Renal cortical epithelial cell (primary cell): ENCODE measurements at places on chromosomes 2 and 18.
A peak's percentile ranks its signal among the peaks of the same experiment; 100 is the strongest.

DNA sequence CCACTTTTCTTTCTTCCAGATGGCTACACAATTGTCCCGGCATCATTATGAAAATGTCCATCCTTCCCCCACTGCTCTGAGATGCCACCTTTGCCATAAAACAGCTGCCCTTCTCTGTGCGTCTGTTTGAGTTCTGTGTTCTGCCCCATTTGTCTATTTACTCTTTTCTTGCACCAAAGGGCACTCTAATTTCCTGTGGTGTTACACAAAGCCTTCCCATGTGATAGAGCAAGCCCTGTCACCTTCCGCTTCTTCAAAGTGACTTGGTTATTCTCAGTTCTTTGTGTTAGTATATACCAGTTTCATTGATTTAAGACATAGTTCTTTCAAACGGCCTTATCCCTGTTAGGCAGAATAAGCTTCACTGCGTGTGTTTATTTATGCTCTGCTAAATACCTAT, 84.1 kb downstream of the FBXO15 start:
- DNase-seq: no peak

- no peak for DNase-seq
Observed at GRCh38 chr18:28040211-28040610, 136.7 kb downstream of the CDH2 start.

- DNase-seq: no peak
Observed at GRCh38 chr2:31442376-31442775, 27.8 kb upstream of the XDH start.

DNA sequence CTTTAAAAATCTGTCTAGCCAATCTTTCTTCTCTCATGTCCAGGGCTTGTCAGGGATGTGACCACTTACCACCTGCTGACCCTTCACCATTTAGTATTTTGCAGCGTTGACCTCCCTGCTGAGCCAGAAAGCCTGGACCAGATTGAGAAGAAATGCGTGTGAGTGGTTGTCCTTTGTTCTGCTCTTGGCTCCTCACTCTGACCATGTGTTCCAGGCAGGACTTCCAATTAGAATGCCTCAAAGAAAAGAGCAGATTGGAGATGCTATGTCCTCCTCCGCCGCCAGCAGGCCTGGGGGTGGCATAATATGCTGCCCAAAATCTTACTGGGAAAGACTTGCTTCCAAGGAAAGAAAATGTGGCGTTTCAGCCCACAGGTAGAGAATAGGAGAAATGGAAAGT, 894.1 kb downstream of the SLC4A3 start:
- no peak for DNase-seq

DNA sequence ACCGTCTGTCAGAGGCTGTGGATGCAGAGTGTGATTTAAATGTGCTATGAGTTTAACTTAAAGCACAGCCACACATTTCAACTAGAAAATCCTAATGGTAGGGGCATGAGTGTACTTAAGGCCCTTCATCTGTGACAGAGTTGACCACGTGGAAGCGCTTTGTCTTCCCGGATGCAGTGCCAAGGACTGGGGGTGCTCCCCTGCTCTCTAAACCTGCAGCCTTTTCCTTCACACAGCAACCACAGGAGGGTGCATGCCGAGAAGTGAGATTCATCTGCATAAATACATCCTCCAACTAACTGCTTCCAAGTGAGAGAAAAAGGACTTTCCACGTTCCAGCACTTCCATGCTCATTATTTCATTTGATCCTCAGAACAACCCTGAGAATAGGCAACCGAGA, 149.6 kb downstream of the MYT1L start:
- DNase-seq: no peak

DNA sequence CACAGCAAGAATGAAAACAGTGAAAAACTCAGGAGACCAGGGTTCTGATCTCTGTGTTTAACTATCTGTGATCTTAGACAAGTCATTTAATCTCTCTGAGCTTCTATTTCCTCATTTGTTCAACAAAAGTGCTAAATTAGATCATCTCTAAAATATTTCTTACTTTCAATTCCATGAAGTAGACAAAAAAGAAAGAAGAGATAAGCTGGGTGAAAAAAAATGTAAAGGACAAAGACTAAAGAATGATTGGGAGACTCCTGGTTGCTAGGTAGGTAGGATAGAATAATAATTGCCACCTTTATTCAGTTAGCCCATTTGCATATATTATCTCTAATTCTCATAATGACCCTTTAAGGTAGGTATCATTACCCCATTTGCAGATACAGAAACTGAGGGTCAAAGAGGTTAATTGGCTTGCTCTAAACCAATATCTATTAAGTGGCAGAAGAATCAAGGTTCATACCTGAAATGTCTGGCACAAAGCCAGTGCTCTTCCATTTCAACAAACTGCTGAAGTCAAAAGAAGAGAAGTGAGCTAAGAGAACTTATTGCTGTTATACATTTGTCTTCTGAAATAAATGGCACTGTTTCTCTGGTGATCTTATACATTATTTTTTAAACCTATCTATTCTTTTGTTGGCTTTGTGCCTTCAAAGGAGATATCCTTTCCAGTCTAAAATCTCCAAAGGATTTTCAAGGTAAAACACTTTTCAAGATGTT, 141.7 kb downstream of the OTX1 start:
- DNase-seq: no peak

DNA sequence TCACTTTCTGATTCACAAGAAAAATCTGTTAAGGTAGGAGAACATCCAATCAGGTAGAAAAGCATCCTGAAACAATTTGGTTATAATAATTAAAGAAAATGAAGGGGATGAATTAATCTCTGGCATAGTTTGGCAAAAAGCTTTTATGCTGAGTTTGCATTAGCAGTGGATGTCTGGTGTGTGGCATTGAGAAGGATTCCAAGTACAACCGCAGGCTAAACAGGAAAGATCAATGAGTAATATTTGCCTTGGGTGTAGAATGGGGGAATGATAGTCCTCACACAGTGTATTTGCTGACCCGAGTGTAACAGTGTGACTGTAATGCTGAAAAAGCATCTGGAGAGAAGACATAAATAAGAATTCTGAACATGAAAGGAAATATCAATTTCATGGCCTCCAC, 68.3 kb upstream of the SESTD1 start:
- peak; percentile 63 for DNase-seq

DNA sequence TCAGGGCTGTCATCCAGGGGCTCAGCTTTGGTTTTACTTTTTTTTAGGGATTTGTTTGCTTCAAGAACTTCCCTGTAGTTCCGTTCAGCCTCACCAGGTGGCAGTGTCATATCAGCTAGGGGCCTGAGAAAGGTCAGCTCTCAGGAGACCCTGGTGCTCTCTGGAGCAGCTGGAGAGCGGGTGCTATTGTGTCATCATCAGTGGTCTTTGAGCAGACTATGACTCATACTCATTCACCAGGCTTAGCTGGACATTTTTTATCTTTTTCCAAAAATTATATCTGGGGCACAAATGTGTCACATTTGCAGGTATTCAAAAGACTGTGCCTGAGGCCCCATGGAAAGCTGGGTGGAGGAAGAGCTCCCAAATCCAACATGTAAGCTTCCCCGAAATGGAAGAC, 24.4 kb downstream of the ZNF892 start:
- DNase-seq: peak; percentile 84

GRCh38 chr2:189848276-189848675, 64.0 kb downstream of the PMS1 start:
- DNase-seq: no peak

- DNase-seq: no peak
Observed at GRCh38 chr2:168216351-168217005, 30.9 kb downstream of the STK39 start.

DNA sequence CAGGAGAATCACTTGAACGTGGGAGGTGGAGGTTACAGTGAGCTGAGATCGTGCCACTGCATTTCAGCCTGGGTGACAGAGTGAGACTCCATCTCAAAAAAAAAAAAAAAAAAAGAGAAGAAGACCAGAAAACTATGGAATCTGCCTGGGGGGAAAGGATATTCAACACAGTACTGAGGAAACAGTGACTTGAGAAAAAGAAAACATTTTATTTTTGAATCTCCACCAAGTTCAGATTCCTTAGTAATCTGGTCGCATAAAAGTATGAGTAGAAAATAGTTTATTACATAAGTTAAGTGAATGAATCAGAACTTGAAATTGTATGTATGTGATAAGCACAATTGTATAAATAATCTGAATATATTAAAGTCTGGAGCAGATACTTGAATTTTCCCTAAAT, 13.0 kb upstream of the HAT1 start:
- DNase-seq: no peak

DNA sequence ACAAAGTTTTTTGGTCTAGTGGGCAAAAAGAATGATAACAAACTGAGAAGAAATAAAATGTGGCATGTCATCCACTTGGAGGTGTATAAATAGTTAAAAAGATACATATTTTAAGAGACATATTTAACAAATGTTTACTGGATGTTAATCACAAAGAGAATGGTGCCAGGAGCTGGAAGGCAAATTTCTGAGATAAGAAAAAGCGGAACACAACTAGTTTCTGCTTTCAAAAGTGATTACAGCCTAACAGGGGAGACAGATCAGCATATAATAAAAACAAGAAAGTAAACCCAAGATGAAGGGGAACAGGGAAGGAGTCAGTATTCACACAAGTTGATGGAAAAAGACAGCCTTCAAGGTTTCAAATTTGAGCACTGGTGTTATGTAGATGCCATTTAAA, 91.3 kb downstream of the OLA1 start:
- no peak for DNase-seq

GRCh38 chr2:41709702-41710599, 337.9 kb upstream of the PKDCC start:
- peak; percentile 48 for DNase-seq

DNA sequence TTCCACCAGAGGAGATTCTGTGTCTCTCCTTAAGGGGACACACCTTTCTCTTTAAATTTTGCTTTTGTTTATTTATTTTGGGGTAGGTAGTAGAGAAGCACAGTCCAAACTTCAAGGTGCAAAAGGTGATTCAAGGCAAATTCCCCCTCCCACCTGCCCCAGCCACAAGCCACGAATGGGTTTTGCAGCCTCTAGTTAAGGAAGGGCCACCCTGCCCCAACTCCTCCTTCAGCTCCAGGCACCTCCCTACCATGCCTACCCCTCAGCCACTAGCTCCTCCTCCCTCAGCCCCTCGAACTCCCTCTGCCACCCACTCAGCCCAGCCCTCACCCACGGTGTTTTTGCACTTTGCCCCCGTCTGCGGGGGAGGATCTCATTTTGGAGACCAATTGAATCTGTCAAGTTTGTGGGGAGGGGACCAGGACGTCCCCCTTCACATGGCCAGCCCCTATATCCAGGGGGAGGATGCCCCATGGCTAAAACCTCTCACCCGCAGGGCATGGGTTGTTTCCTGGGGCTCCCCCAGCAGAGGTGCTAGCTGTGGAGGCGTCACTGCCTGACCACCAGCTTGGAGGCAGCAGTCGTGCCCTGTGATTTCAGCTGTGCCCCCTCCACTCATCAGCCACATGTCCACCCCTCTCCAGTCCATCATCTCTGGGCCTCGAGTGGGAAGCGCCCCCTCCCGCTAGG, 4.5 kb downstream of the HAAO start:
- DNase-seq: no peak

- peak; percentile 55 for DNase-seq
Observed at GRCh38 chr2:207164006-207164831, 1.5 kb downstream of the KLF7 start.

DNA sequence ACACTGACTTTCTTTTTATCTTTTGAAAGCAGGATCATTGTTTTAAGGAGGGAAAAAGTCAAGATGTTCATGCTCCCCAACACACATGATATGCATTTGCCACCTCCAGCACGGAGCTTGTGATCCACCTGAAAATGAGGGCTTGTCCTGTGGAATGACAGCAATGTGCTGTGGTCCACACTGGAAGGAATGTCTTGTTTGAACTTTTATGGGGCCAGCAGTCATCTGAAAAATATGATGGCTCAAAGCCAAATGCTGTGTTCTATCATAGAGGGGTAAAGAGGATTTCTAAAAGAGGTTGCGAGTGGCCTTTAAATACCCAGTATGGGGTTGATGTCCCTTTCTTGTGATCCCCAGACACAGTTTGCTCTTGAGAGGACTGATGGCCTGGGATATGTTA, 226.5 kb upstream of the SPRED2 start:
- peak; percentile 44 for DNase-seq

DNA sequence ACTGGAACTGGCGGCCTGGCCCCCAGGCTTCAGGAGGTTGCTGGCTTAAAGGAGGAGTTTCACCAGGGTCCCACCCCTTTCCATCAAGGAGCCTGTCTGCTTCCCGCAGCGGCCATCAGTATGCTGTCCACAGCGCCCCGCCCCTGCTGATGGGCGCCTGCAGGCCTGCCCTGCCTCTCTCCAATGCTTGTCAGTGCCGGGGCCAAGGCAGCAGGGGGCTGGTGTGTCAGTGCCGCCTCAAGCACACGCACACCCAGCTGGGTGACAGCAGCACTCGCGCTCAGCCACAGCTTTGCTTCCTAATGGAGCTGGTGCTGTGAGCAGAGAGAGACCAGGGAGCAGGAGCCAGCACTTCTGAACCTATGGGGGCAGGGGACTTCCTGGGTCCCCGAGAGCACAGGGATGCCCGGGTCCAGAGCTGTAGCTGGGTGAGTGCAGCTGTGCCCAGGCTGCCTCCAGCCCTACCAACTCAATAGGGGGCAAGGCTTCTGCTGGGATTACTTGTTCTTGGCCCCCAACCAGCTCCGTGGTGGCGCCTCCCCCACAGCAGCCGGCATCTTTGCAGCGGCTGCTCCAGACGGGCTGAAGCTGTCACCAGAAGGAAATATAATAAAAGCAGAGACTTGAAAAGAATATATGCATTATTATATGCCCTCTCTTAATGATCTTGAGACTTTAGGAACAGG, 377.2 kb upstream of the LRATD1 start:
- DNase-seq: no peak

GRCh38 chr2:219419331-219420197, 1.4 kb downstream of the DES start:
- no peak for DNase-seq

DNA sequence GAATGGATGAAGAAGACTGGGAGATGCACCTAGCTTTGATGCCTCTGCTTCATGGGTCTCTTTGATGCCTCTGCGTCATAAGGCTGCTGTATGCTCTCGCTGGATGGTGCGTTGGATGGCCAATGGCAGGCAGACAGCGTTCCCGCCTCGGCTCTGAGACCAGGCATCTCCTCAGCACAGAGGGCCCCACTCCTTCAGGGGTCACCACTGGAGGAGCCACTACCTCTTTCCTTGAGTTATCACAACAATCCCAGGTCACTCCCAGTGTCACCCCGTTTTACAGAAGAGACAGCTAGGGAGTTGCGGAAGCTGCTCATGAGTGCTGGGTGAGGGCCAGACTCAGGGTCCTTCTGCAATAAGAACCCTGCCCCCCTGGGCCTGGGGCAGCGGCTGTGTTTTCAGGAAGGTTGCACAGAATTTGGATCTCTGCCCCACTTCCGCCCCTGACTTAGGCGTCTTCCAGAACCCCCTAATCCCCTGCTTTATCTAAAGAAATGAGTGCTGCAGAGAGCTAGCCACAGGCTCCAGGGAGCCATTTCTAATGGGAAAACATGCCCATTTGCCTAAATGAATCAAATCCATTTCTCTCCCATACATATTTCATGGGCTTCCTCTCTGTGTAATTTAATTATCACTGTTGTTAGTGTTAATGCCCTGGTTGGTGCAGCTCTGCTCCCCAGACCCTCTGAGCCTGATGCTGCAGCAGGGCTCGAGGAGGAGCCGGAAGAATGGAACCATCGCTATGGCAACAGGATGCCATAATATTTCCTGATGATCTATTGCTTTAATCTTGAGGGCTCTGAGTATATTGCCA, 131.8 kb upstream of the HS6ST1 start:
- no peak for DNase-seq
